ENCODE measurements at places on chromosomes 1 and 21. TPM values are rescaled to one million over a fixed set of nuclear protein-coding genes. Genes with fewer than 3 reads are reported as not detected.
A peak's percentile ranks its signal among the peaks of the same experiment; 100 is the strongest.

- peak overlapping the region; percentile 60 for H3K27ac ChIP-seq
- H3K4me1 ChIP-seq = peaks cover 36% of the 10 kb centered on the region
- DNase-seq = no peak
- peaks cover 14% of the 10 kb centered on the region for H3K36me3 ChIP-seq
- no peak overlapping the region for H3K4me3 ChIP-seq
Measured at GRCh38 chr1:204583909-204584632, 67.9 kb downstream of the MDM4 start.

GRCh38 chr1:160739098-160739511 is at the start of gene SLAMF7:
TSS of gene SLAMF7 (plus strand) at chr1:160739247. CDS start at chr1:160739302, 55 bp downstream.
- peak within 1 kb of the TSS; percentile 60 for H3K4me3 ChIP-seq
- H3K4me1 ChIP-seq = peaks cover 67% of the 10 kb centered on the region
- peaks cover 43% of the 10 kb centered on the region for H3K36me3 ChIP-seq
- H3K27ac ChIP-seq = peak within 1 kb of the TSS; percentile 74

DNA sequence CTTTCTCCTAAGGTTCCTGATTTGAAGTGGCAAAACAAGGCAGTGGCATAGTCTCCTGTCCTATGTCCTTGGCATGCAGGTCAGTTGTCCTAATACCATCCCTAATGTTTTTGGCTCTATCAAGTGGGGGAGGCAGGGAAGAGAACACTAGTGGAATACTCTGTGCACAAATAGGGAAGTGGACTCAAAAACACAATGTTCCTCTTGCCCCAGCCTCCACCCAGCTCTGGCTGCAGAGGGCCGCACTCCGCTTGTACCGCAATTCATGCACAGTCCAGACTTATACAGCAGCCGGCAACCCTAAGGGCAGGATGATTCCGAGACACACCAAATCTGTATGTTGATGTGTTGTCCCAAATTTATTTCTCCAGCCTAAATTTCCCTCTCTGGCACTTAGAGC is 14.5 kb downstream of the PLEKHO1 start:
- peaks cover 5% of the 10 kb centered on the region for H3K27me3 ChIP-seq
- no peak for DNase-seq

DNA sequence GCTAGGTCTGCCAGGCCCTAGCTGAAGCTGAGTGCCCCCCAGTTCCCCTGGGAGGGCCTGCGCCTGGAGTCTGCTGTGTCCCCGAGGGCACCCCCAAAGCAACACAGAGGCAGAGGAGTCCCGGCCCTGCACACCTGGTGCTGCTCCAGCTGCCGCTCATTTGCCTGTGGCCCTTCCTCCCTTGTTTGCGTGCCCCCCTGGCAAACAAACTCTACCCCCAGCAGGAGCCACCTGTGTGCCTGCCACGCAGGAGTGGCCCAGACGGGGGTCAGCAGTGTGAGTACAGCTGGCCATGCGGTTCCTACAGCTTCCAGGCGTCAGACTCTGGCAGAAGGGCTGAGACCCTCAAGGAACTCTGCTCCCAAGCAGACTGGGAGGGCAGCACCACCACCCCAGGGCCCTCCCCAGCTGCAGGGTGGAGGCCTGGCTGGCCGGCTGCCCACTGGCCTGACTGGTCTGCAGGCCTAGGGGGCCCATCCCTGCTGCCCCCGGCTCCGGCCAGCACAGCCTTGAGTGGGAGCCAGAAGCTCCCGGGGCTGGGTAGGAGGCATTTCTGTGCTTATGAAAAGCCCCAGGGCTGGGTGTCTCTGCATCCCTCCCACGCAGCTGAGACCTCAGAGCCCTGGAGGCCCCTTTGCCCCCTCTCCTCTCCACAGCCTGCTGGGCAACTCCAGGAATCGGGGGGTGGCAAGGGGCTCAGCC is 563 bp upstream of the TAS1R3 start:
- peaks cover 12% of the 10 kb centered on the region for H3K4me1 ChIP-seq
- H3K36me3 ChIP-seq = peaks cover 2% of the 10 kb centered on the region
- no peaks in the 10 kb centered on the region for H3K27me3 ChIP-seq
- no peak for DNase-seq
- H3K4me3 ChIP-seq = no peak overlapping the region

LDLRAD1 gene
- not detected for total RNA-seq

Measured in activated CD4-positive, alpha-beta T cell treated with anti-CD3 and anti-CD28 coated beads, Interleukin-2, amount 10 ng/mL, durations not matched to agents 7 days and 5 days (primary cell).